ENCODE measurements at places on chromosomes 7 and 10.

DNA sequence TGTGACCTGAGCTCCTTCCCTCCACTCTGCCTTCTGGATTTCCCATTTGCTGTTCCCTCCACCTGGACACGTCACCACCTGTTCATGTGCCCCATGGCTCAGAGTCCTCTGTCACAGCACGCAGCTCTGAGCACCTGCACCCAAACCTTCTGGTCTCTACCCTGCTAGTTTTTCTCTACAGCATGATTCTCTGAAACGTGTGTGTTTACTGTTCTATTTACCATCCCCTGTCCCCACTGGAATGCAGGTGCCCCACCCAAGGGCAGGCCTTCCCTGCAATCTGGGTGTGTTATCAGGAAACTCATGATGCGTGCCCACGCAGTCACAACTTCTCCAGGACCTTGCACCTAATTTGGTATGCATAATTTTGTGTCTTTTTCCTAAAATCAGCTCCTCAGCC, 284.4 kb upstream of the IGFBP3 start:
- DNase-seq, result no peak

DNA sequence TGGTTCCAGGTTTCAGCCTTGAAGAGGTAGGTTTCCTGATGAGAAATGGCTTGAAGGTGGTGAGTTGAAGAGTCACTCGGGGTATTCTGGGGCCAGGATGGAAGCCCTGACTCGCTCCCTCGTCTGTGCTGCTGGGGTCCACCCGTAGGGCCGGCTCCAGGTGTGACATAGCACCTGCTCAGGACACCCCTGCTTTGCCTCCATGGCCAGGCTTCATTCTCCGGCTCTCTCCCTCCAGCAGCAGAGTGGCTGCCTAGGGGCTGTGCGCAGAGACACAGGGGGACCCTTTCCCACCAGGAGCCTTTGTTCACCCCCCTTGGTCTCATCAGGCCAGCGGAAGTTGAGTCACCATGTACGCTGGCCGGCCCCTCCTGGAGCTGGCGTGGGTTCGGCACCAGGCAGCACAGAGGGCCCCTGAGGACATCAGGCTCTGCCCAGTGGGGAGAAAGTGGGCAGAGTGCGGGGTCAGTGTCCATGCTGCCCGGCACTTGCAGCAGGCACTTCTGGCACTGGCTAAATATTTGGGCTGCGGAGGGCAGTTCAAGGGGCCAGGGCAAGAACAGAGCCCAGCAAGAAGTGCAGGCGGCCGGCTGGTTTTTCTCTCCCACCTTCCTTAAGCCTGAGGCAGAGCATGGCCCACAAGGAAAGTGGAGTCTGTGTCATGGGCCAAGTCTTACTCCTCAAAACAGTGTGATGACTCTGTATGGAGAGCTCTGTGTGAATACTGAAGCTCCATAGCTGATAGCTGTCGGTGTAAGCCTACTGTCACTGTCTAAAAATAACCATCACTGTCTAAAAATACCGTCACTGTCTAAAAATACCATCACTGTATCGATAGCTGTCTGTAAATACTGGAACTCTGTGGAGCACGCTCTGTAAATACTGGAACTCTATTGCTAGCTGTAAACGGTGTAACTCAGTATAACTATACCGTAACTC, 3.7 kb upstream of the PRKAR1B start:
- DNase-seq, result no peak

- no peak for DNase-seq
Measured at GRCh38 chr7:121499624-121500023, 103.5 kb upstream of the FAM3C start.

DNA sequence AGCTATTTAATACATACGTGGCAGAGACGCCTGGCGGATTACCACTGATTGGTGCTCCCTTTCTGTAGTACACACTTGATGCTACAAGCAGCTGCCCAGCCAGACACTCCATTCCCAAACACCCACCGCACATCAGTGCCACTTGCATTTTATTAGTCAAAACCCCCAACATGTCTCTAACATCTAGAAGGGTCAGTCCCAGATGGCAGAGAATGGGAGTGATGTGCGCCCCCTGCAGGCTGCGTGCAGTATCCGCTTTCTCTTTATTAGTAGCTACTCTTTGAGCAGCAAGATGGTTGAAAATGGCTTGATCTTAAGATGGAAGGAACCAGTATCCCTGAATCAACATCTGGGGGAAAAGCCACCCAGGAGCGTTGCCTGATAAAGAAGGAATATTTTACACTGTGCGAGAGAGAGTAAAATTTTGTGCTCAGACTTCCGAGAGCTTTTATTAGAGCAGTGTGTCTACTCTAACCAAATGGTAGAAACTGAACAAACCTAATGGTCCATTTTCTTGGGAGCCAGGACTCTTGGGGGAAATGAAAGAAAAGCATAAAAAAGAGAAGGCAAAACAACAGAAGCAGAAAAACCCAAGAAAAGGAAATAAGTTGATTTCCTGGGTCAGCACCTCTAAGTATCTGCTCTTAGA, 78.3 kb downstream of the ST8SIA6 start:
- DNase-seq, result no peak

DNA sequence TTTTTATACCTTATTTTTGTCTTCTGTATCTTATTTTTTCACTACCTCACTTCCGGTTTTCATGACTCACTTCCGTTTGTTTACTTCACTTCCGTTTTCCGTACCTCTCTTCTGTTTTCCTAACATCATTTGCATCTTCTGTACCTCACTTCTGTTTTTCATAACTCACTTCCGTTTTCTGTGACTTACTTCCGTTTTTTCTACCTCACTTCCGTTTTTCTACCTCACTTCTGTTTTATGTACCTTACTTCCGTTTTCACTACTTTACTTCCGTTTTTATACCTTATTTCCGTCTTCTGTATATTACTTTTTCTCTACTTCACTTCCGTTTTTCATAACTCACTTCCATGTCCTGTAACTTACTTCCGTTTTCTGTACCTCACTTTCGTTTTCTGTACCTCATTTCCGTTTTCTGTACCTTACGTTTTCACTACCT, 492.5 kb upstream of the AKR1E2 start:
- DNase-seq, result no peak

- peak; percentile 66 for DNase-seq
Measured at GRCh38 chr7:33885290-33886148, 19.8 kb upstream of the BMPER start.

DNA sequence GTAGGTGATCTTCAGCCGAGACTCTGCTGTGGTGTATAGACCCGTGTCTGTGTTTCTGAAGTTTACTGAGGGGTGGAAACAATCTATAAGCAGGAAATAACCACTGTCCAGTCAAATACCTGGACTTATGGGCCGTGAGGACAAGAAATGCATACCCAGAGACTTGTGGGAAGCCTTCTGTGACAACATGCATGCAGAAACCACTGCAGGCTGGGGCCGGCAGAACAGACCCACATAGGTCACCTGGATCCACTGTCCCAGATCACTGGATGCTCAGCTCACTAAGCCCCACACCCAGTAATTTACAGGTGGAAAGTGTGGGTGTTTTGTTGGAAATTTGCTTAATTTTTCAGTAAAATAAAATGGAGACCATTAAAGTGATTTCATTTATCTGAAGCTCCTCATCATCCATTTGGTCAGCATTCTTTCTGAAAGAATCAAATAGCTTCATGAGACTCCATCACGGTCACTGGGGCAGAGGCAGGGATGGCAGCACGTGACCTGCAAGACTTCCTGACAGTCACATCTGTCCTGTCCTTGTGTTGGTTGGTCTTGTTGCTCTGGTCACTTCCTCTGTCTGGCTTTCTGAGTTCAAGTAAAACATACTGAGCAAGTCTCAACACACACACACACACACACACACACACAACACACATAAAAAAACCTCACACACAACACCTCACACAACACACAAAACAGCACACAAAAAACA, 108.3 kb downstream of the TNS3 start:
- no peak for DNase-seq

GRCh38 chr10:5776881-5777197, 36.4 kb downstream of the GDI2 start:
- no peak for DNase-seq

GRCh38 chr7:17056491-17057142, 174.8 kb upstream of the AGR3 start:
- no peak for DNase-seq

- peak; percentile 74 for DNase-seq
Measured at GRCh38 chr7:28922624-28923331, 35.4 kb downstream of the TRIL start.

DNA sequence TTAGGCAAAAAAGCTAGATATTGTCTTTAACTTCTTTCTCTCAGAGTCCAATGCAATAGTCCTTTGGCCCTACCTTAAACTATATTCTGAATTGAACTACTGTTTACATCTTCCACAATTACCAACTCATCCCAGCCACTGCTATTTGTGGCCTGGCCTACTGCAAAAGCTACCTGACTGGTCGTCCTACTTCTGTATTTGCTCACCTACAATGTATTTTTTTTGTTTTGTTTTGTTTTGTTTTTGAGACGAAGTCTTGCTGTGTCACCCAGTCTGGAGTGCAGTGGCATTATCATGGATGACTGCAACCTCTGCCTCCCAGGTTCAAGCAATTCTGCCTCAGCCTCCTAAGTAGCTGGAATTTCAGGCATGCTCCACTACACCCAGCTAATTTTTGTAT, 51.2 kb downstream of the ARL4A start:
- no peak for DNase-seq

DNA sequence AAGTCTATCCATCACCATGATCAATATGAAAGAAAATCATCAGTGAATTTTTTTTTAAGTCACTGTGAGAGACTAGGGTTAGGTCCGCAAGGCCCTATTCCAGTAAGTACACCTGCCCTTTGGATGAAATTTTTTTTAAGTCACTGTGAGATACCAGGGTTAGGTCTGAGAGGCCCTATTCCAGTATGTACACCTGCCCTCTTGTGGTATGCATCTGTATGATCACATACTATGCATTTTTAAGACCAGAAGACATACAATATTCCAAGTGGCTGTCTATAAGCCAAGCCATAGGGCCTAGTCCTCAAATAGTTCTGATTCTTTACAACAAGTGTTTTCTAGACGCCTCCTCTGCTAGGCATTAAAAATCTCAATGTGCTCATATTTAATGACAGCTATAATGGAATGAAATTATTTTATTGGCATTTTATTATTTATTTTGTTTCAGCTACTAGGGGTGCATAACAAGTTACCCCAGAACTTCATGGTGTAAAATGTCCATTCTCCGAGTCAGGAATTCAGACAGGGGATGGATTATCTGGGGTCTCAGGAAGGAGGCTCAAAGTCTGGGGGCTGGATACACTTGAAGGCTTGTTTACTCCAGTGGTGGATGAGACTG, 53.1 kb downstream of the TEX36 start:
- DNase-seq, result no peak

GRCh38 chr7:156000601-156001396, 188.5 kb upstream of the SHH start:
- no peak for DNase-seq

Data from skin of body (tissue), 3 donors.